ENCODE measurements at places on chromosomes 2 and 18.

DNA sequence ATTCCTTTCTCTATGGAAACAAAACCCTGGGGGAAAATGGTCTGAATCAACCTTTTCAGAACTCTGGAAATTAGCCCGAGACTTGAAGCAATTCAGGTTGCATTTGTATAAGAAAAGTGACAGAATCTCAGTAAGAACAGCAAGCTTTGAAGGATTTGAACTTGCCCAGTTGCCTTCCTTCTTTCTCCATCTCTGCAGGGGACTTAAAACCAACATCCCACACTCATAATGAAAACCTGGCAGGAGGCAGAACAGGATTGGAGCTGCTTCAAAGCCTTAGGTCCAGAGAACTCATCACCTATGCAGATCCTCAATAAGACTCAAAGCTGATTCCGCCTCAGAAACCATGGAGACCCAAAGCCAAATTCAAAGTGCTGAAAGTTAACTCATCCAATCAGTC lies 790.5 kb upstream of the ID2 start:
- DNase-seq = no peak

DNA sequence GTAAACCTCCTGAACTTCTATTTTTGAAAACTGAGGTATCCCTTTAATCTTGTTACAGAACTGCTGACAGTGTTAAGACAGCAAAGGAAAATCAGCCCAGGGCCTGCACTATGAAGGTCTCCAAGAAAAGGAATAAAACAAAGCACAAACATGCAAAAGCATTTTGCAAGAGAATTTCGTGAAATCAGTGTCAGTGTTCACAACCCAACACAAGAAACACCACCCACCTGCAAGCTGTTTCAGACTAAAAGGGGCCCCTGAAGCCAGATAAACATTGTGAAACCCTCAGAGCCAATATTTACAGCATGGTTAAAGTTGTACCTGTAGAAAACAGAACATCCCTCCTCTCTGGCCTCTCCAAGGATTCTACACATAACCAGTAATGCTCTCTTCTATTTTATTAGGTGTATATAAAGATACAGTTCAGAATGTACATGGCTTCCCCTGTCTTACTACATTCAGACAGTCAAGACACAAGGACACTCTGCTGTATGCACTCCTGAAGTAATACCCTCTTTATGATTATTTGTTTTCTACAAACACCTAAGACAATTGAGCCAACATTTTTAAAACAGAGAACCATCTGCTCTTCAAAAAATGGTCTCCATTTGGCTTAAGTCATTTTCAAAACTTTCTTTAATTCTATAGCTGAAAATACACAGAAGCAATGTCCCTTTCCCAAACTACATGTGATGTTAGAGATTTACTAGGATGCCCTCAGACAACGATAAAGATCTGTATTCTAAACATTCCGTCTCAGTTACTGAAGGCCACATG lies 149.5 kb upstream of the ZFP36L2 start:
- DNase-seq = no peak

DNA sequence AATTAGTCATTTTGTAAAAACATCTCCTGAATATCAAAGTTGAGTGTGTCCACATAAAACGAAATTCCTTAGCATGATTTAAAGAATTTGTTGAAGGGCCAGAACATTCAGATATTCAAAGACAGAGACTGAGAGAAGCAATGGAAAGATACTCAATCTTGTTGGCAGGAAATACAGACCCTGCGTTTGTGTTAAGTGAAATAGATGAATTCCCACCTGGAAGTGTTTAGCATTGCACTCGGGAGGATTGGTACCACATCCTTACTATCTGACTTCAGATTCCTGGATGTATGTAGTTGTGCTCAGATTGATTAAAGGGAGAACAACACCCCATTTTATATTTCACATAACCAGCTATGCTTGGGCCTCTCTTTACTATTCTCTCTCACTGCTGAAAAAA lies 9.7 kb upstream of the ARL5A start:
- no peak for DNase-seq

DNA sequence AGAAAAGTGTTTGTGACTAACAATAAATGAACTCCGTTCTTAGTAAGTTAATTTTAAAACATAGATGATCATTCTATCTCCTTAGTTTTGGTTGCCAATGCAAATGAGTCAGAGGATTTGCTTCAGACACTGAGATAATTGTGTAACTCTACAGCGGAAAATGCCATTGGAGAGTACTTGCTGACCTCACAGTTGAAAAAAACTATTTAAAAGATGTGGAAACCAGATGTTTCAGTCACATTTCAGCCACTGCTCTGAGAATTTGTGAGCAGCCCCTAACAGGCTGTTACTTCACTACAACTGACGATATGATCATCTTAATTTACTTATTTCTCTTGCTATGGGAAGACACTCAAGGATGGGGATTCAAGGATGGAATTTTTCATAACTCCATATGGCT lies at the start of gene TNFAIP6:
TNFAIP6 (plus strand) TSS at position 234 of the 400 bp plus-strand sequence; CDS start at position 309, 75 bp downstream.
- no peak for DNase-seq

DNA sequence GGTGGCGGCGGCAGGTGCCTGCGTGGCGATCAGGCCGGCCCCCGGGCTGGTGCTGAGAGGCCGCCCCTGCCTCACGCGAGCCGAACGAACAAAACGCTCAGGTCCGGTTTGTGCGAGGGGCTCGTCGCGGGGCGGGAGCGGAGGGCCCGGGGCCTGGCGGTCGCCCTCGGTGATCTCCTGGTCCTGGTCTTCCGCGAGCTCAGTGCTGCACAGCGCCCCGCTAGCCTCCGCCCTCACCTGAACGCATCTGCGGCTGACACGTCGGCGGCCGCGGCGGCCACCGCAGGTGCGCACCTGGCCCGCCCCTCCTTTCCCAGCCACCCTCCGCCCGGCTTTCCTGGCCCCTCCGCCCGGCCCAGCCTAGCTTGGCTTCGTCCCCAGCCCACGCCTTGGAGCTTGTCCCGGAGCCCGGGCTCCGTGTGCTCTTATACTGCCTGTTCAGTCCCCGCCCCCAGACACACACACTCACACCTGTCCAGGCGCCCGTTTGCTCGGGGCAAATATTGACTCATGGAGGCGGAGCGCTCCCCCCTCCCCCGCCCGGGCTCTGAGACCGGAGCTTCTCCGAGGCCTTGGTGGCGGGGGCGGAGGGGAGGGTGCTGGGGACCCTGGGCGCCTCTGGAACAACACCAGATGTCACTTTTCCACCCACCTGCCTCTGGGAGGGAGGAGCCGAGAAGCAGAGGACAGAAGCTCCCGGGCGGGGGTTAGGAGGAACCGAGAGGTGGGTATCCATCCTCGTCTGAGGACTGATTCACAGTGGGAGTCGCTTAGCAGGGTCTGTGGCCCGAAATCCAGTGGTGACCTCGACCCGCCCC lies 8.6 kb upstream of the CRYBA2 start:
- DNase-seq = no peak

GRCh38 chr2:197278799-197279763 lies 31.5 kb downstream of the ANKRD44 start:
- DNase-seq = no peak

DNA sequence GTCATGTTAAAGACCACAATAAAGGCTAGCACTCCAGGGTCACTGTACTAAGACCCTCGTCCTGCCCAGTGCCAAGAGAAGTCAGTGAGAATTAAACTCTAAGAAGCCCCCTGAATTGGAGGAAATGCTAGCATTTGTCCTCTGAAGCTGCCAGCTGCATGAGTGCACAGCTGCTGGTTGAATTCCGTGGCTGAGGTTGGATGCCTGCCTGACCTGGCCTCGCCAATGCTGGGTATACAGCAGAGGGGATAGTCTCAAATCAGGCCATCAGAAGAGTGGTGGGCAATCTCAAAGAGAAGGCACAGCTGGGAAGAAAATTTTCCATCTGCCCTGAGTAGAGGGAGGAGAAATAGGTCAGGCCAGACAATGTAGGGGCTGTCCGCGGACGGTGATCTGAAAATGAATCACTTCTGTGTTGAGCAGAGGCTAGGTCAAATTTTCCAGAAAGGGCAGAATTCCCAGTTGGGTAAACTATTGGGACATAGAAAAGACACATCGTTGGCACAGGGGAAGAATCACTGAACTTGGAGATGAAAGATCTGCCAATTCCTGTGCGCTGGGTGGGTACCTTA lies 110.5 kb upstream of the AGAP1 start:
- no peak for DNase-seq

GRCh38 chr2:147449323-147449991 lies 395.4 kb upstream of the ACVR2A start:
- peak; percentile 17 for DNase-seq

DNA sequence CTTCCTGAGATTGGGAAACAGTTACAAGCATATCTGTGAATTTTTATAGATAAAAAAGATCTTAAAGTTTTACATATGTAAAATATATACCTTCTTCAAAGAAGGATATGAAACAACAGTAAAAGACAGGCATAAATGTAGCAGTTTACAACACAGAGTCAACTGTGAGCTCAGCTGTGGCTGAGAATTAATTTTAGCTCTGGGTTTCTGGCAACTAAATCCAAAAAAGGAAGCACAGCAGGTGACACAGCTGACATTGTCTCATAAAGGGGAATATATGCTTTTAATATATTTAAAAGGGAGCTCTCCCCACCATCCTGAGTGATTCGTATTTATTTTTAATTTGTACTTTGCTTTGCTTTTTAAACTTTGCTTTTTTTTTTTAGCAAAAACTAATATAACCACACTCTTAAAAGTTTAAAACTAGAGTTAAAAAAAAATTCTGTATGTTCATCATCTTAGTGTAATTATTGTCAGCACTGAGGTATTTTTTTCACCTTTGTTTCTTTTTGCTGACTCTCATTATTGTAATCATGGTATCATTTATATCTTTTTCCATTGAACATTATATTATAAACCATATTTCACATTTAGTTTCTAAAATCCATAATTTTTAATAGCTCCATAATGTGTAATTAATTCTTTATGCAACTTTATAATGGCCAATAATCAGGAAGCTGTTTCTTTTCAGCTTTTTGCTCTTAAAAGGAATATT lies 6.7 kb downstream of the TUBB6 start:
- no peak for DNase-seq

DNA sequence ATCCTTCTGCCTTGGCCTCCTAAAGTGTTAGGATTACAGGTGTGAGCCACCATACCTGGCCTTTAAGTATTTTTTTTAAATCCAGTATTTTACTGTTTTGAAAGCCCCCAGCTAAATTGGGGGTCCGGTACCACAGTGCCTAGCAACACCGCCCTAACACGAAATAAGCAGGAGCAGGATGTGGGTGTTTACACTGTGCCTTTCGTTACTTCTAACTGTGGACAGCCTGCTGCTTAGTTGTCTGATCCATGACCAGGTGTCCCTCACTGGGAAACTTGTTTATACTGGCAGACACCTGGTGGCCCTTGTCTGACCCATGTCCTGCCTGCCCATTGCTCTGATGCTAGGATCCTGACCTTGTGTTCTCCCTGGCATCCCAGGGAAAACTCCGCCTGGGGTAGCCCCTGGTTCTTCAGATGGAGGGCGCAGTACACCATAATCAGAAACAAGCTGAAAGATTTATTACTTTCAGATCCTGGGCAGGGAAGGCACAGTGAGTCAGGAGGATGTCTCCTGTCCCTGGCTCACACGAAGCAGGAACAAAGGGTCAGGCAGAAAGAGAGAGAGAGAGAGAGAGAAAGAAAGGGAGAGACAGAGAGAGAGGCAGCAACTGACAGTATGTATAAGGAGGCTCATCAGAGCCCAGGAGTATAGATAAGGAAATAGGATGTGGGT lies 55.7 kb downstream of the NCAPH start:
- DNase-seq = no peak

- DNase-seq = no peak
Measured at GRCh38 chr2:241795021-241795999, 13.7 kb upstream of the NEU4 start.

GRCh38 chr2:212831671-212832199 lies 293.1 kb upstream of the ERBB4 start:
- no peak for DNase-seq

DNA sequence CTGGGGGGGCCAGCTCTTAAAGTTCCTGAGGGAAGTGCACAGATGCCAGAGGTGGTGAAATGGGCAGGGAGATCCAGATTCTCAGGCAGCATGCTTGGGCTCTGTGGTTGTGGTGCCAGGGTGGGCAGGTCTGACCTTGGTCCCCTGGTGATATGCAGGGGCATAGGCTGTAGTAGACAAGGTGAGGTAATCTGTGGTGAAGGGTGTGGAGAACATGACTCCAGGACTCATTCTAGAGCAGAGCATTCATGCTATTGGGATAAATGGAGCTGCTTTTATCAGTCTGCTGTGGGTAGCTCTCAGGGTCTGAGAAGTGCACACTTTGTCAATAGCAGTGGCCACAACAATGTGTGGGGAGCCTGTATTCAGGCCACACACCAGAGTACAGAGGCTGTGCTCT lies 16.9 kb downstream of the ACVR1C start:
- DNase-seq = no peak

- no peak for DNase-seq
Measured at GRCh38 chr2:30216157-30216556, 15.2 kb upstream of the LBH start.

GRCh38 chr2:202910698-202911097 lies 775 bp downstream of the WDR12 start:
- DNase-seq = no peak

DNA sequence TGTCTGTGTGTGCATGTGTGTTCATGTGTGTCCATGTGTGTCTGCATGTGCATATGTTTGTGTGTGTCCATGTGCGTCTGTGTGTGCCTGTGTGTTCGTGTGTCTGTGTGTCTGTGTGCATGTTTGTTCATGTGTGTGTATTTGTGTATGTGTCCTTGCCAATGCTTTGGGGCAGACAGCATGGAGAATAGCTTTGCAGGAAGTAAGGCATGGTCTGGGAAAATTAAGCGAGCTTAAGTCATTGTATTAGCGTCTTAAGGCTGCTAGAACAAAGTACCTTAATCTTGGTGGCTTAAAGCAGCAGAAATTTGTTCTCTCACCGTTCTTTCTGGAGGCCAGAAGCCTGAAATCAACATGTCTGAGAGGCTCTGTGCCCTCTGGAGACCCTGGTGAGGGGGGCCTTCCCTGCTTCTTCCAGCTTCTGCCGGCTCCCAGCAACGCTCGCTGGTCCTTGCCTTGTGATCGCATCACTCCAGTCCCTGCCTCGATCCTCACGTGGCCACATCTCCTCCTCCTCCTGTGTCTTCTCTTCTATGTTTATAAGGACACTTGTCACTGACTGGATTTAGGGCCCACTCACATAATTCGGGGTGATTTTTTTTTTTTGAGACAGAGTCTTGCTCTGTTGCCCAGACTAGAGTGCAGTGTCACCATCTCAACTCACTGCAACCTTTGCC lies 3.8 kb downstream of the NEU2 start:
- no peak for DNase-seq

DNA sequence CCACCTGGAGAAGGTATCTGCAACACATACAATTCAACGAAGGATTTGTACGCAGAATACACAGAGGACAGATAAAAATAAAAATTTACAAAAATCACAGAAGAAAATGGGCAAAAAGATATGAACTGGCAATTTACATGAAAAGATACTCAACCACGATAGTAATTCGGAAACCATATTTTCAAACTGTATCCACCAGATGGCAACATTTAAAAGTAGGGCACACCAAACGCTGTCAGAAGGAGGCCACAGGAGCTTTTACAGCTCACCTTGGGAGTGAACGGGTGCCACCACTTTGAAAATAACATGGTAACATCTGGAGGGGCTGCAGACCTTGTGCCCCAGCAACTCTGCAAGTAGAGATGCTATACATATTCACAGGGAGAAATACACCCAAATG lies 9.8 kb downstream of the KIF1A start:
- DNase-seq = no peak

Measured in T-cell (primary cell).